ENCODE measurements at places on chromosomes 16 and 17.

DNA sequence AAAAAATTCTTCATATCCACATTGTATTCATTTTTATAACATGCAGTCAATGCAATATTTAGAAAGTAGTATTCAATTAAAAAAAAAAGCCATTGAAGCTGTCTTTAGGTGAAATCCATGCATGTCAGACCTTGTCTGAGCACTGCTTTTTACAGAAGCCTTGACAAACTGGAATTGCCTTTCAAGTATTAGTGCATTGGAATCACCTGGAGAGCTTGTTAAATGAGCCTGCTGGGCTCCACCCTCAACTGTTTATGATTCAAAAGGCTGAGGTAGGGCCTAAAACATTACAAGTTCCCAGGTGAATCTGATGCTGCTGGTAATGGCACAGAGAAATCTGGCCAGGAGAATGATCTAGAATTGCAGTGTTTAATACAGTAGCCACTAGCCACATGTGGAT lies 85.8 kb downstream of the HIC1 start:
- no peak for DNase-seq

DNA sequence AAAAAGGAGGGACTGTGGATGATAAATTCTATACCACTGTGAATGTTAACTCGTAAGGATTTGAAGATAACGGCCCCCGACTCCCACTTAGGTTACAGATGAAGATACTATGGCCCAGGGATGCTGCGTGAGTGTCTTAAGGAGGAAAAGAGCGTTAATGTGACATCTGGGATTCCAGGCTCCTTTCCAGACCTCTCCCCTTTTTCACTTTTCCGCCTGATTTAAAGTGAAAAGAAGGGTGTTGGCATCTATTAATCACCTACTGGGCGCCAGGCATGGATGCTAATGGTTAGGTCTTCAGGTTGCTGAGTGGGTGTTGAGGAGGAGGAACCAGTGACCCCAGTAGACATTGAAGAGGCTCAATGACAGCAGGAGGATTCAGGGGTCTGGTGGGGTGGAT lies 117.8 kb downstream of the RBFOX1 start:
- no peak for DNase-seq

DNA sequence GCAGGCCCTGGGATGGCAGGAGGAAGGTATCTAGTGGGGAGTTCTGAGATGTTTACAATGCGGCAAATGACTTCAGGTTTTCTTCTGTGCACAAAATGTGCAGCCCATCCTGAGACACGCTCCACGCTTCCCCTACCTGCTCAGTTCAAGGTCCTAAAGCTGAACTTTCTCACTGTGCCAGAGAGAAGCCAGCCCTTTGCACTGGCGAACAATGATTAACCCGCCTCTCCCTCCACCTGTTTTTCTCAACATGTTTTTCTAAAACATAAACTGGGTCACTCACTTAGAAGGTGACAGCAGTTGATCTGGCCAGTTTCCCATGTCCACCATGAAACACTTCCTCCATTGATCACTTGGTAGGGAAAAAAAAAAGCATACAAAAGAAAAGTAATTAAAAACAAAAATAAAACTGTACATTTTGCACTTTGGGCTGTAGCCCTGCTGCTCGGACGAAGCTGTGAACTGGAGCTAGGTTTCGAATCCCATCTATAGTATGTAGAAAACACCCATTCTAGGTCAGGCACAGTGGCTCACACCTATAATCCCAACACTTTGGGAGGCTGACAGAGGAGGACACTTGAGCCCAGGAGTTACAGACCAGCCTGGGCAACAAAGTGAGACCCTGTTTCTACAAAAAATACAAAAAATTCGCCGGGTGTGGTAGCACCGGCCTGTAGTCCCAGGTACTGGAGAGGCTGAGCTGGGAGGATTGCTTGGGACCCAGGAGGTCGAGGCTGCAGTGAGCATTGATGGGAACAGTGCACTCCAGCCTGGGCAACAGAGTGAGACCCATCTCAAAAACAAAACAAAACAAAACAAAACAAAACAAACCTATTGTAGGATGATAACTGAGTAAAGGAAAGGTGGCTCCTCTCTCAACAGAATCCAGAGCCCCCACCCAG lies 6.1 kb upstream of the G6PC1 start:
- DNase-seq, result no peak

GRCh38 chr17:32954477-32954876 lies 26.5 kb downstream of the TMEM98 start:
- DNase-seq, result no peak

DNA sequence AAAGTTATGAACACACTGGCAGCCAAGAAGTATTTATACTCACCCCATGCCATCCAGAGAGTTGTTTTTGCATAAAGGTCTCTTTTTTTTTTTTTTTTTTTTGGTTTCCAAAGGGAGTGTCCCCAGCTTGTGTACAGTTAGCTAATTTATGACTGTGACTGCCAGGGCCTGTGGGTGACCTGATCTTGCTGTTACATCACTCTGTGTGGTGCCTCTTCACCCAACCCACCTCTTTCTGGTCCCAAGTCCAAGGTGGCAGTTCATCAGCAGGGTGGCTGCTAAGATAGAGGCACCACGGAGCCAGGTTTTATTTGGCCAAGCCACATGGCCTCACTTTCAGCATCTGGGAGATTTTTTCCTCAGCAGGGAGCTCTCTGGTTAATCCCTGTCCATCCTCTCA lies at the start of gene NOS2:
Gene NOS2, minus strand, starts transcription at position 8 of the 400 bp plus-strand sequence. CDS start 1,720 bp downstream, outside the sequence.
- DNase-seq, result no peak

- peak; percentile 81 for DNase-seq
These were observed 7.7 kb downstream of the CORO6 start for GRCh38 chr17:29615048-29615385.

DNA sequence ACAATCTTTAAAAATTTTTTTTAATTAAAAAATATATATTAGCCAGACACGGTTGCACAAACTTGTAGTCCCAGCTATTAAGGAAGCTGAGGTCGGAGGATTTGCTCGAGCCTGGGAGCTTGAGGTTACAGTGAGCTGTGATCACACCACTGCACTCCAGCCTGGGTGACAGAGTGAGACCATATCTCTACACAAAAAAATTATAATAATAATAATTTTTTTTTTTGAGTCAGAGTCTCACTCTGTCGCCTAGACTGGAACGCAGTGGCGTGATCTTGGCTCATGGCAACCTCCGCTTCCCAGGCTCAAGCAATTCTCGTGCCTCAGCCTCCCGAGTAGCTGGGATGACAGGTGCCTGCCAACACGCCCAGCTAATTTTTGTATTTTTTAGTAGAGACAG lies 23.8 kb downstream of the LITAF start:
- peak; percentile 42 for DNase-seq

DNA sequence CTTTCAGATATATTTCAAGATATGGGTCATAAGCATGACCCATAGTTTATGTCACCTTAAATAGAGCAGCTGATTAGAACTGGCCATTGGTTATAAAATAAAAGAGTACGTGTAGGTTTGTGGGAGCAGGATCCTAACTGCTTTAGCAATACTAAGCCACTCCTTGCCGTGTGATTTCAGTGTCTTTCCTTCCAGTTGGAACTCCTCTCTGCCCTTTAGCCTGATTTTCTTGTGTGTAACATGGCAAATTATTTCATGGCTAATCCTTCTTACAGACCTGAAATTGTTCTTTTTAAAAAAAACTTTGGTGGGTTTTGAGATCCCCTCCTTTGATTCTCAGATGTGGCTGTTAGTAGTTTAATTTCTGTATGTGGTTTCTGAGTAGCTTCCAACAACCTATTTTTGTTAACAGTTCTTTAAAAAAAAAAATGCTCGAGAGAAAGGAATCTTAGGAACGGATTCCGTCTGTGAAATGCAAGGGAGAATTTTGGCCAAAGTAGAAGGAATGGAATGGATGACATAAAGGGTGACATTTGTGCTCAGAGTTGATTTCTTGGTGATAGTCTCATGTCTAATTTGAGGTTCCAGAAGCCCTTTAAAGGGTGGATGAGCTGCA lies 39.9 kb downstream of the DHRS7B start:
- DNase-seq, result no peak

DNA sequence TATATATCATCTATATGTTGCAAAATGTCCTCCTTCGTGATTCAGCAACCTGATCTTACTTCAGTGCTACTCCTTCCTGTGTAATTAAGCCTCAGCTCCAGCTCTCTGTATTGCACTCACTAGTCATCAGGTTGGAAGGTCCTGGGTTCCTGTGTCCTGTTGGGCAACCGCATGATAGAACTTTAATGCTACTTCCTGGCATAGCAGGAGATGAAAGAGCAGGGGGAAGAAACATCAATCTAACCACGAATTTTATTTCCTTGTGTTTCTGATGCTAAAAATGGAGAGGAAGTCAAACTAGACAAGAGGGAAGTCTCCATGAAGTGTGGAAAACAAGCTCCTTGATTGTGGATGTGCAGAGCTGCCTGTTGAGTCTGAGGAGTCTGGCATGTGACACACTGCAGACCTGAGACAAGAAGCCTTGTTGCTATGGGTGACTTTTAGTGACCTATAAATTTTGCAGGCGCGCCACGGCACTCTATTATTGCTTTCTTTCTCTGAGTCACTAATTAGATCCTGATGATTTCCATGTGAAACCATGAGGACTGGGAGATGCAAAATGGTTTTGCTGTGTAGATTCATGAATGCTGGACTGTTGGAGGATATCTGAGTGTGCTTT lies 25.6 kb downstream of the IGSF6 start:
- peak; percentile 47 for DNase-seq

DNA sequence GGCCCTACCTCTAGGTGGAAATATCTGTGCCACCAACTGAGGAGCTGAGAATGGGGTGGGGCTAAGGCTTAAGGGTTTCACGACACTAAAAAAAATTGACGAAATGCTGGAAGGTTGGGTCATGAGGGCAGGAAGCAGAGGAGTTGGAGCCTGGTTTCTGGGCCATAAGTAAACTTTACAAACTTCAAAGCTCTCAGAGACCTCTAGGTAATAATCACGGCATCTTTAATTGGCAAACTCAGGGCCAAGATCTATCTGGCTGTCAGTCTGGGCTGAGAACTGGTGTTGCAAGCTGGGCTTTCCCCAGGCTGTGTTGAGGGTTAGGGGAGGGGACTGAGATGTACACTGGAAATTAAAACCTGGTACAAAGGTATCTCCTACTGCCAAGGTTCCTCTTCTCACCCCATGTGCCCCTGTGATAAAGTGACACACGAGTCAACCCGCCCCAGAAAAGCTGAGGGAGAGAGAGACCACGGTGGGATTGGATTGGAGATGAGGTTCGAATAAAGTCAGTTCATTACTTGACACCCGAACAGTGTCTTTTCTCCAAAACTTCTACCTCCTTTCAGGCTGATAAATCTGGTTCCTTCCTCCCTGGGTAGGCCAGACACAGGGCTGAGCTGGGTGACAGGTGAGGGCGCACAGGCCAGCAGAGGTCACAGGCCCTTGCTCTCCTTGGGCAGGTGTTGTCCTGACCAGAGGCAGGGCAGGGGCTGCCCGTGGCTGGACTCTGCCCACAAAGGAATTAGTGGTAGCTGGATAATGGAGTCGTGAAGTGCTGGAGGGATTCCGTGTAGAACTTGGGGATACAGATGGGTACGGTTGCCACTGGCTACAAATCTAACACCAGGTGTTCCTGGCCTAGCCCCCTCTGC lies 4.0 kb upstream of the ZNF768 start:
- peak; percentile 56 for DNase-seq

- peak; percentile 2 for DNase-seq
These were observed 5.9 kb upstream of the UTP6 start for GRCh38 chr17:31907342-31907962.

DNA sequence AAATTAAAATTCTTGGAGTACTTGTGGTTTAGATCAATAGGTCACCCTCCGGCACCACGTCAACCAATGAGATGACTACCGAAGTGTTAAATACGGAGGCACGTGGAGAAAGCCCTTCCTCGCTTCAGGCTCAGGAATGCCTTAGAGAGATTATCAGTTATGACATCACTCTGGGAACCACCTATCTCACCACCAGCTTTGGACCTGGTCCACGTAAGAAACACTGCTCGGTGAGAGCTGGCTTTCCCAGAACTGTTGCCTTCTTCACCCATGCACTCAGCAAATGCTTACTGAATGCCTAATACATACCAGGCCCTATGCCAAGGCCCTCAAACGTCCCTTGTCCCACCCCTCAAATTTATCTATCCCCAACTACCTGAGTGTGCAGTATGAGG lies 71.3 kb downstream of the SMG6 start:
- no peak for DNase-seq

DNA sequence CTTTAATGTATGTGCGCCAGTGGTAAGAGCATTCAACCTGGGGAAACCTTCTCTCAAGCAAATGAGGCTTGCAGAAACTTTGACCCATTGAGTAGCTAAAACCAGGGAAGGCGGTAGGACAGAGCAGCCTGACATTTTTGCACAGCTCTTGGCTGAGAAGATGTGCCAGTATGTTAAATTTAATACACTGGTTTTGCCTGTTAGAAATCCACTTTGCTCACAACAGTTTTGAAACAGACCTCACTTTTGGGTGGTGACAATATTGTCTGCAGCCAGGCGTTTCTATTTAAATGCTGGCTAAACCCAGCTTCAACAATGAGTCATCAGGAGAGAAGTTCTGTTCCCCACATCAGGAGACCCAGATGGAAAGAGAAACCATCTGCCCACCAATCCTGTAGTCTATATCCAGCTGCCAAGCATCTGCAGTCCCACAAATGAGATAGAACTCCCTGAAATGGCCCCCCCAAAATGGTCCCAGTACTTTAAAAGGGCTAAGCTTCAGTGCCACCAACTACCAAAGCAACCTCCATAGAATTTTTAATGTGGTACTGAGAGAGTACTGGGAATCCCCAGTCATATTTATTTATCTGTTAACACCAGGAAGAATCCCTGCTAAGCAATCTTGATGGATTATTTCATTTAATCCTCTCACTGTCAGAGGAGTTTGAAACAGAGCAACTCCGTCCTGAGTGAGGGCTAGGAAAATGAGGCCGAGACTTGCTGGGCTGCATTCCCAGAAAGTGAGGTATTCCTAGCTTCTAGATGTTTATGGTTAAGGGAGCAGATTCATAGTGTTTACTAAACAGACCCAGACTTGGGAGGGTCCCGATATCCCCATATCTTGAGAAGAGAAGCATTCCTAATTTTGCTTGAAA lies 29.0 kb upstream of the CLEC3A start:
- DNase-seq, result no peak

DNA sequence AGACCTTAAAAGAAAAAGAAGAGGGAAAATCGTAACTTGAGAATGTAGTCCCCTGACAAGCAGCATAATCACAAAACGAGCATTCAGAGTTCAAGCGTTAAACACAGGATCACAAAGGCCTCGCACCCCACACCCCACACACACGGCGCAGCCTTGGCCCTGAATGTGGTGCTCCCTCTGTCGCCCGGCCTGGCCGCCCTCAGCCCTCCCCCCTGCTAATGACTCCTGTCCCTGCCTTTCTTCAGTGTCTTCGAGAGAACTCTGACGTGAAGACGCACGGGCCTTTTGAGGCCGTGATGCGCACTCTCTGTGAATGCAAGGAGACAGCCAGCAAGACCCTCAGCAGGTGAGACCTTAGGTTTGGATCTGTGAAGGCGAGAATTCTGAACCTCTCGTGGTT lies 47.5 kb upstream of the ENDOV start:
- DNase-seq, result no peak

GRCh38 chr17:72259922-72260321 lies 139.1 kb downstream of the SOX9 start:
- no peak for DNase-seq

DNA sequence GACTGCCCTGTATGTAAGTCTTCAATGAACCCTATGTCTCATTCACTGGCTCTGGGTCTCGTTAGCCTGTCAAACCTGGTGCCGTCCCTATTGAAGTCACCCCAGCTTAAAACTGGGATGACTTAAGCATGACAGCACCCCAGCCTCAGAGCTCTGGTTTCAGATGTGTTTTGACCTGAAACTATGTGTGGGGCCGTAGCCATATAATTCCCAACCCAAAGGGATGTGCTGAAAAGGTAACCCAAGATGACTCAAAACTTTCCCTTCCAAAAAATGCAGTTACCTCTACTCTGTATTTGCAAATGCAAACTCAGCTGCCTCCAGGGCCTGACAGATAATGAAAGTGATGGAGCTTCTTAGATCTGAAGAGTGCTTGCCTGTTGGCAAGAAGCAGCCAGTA lies 478.3 kb upstream of the ERCC4 start:
- no peak for DNase-seq
